ENCODE measurements at places on chromosomes 1 and 21. TPM values are rescaled to one million over a fixed set of nuclear protein-coding genes. Genes with fewer than 3 reads are reported as not detected.

GCSAML gene
- 0.43 TPM for total RNA-seq

DPH5 gene
- 40.0 TPM for total RNA-seq

MRPL37 gene
- 130 TPM for total RNA-seq

LRRC38 gene
- total RNA-seq = not detected

TMPRSS3 gene
- total RNA-seq = 81.0 TPM

CHIA gene
- total RNA-seq = not detected

SLFNL1 gene
- total RNA-seq = 0.14 TPM

TMCO4 gene
- total RNA-seq = 16.1 TPM

SH3D21 gene
- 19.0 TPM for total RNA-seq

UBE2Q1 gene
- 101 TPM for total RNA-seq

ORC1 gene
- total RNA-seq = 38.9 TPM

ETV3L gene
- total RNA-seq = not detected

C8A gene
- total RNA-seq = not detected

LIPI gene
- total RNA-seq = not detected

AMY1A gene
- total RNA-seq = not detected

JAM2 gene
- total RNA-seq = 0.28 TPM

MTFR1L gene
- 29.6 TPM for total RNA-seq

MYOG gene
- not detected for total RNA-seq

LMX1A gene
- total RNA-seq = not detected

CHAF1B gene
- total RNA-seq = 34.2 TPM

TRPM2 gene
- total RNA-seq = 6.7 TPM

BSND gene
- total RNA-seq = not detected

UCHL5 gene
- 78.5 TPM for total RNA-seq

SYT14 gene
- total RNA-seq = not detected

LTN1 gene
- 24.9 TPM for total RNA-seq

TSPEAR gene
- total RNA-seq = not detected

OR2T33 gene
- total RNA-seq = not detected

RORC gene
- total RNA-seq = 0.94 TPM

REN gene
- total RNA-seq = not detected

CHI3L2 gene
- 1.3 TPM for total RNA-seq

CATSPERE gene
- 0.25 TPM for total RNA-seq

EDEM3 gene
- 25.3 TPM for total RNA-seq

STK40 gene
- 42.4 TPM for total RNA-seq

FHAD1 gene
- total RNA-seq = not detected
